ENCODE measurements at places on chromosomes 1 and 21.

DNA sequence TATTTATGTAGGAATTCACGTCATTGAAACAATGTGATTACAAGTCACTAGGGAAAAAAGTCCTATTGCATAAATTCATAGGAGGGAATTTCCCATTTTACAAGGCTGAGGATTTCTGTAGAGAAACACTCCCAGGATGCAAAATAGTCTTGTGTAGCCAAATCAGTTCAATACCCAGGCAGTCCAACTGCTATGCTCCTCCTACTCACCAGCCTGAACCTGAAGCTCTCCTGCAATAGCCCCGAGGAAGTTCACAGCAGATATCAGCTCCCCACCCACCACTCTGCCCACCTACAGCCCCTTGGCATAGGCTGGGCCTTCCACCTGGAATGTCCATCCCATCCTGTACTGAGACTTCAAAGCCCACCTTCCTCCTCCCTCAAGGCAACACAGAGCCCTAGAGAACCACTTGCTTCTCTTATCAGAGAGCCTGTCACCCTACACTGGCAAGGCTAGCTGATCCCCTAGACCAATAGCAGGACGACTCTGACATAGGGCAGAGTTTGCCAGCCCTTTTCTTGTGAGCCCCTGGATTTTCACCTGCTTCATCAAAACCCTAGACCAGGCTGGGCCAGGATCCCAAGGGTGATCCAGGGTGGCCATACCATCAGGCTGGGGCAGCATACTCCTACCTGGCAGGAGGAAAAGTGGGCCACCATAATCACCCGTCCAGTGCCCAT lies 1.5 kb downstream of the LSS start:
- DNase-seq: no peak

DNA sequence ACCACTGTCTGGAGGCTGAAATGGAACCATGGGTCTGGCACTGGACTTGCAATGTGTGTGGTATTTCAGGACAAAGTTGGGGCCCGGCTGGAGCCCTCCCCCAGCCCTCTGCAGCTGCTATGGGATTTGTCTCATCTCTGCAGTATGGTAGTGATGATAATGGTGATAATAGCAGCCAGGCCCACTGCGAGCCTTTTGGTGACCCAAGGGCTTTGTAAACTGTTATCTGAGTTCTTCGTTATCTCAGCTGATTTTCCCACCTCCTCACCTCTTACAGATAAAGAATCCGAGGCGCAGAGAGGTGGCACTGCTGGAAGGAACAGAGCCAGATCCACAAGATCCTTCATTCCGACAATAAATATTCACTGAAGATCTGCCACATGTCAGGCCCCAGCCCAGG lies 11.7 kb upstream of the WNT4 start:
- DNase-seq: no peak

- no peak for DNase-seq
Measured at GRCh38 chr1:107499139-107499744, 358.4 kb downstream of the NTNG1 start.

GRCh38 chr1:174114788-174115448 lies 44.4 kb upstream of the RABGAP1L start:
- DNase-seq: peak; percentile 79

DNA sequence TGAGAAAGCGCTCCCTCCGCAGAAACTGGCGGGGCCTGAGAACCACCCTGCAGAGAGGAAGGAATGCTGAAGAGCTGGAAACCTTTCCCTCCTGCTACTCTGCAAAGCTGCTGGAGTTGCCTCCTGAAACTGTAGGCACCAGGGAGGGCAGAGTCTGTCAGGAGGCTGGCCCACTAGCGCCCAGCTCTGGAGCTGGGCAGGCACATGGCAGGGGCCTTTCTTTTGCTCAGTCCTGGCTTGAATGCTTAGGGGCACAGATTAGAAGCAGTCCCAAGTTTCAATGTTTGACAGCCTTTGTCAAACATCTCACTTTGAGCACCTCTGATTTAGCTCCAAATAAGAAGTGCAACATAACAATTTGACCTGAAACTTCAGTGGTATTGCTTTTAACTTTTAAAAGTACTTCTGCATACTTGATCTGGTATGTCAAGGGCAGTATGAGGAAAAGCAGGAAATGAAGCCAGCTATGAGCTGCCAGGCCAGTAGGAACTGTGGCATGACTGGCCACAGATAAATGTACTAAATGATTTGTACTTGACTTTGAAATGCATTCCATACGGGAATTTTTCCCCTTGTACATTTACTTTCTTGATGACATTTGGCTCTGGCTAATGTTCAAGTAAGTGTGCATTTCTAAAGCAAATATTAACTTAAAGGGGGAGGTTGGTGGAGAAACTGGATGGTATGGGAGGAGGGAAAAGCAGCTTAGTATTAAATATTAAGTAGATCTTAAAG lies 7.2 kb downstream of the C1orf116 start:
- DNase-seq: peak; percentile 57

GRCh38 chr1:178542554-178543289 lies 29.8 kb downstream of the TEX35 start:
- DNase-seq: peak; percentile 83

- no peak for DNase-seq
Measured at GRCh38 chr1:16393570-16394521, 26.8 kb downstream of the SZRD1 start.

All from ACHN (cell line).